ENCODE measurements at places on chromosomes 12 and 14.

DNA sequence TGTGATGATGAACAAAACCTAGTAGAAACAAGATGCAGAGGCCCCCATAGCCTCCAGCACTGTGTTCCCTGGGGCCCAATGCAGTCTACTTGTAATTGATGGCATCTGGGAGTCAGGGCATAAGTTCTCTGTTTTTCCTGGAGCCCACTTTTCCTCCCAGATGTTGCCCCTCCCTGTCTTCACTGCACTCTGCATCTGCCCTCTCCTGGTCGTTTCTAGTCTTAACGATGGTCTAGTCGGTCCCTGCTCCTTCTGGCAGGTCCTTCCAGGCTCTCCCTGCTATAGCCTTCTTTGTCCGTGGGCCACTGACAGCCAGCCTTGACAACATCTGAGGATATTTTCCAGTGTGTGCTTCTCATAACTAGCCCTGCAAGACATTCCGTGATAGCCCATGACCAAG is 208.3 kb downstream of the GXYLT1 start:
- no peak for DNase-seq

DNA sequence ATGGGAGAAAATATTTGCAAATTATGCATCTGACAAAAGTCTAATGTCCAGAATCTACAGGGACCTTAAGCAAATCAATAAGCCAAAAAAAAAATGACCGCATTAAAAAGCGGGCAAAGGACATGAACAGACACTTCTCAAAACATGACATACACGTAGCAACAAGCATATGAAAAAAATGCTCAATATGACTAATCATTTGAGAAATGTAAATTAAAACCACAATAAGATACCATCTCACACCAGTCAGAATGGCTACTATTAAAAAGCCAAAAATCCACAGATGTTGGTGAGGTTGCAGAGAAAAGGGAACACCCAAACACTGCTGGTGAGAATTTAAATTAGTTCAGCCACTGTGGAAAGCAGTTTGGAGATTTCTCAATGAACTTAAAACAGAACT is 16.1 kb downstream of the PAWR start:
- DNase-seq: no peak

DNA sequence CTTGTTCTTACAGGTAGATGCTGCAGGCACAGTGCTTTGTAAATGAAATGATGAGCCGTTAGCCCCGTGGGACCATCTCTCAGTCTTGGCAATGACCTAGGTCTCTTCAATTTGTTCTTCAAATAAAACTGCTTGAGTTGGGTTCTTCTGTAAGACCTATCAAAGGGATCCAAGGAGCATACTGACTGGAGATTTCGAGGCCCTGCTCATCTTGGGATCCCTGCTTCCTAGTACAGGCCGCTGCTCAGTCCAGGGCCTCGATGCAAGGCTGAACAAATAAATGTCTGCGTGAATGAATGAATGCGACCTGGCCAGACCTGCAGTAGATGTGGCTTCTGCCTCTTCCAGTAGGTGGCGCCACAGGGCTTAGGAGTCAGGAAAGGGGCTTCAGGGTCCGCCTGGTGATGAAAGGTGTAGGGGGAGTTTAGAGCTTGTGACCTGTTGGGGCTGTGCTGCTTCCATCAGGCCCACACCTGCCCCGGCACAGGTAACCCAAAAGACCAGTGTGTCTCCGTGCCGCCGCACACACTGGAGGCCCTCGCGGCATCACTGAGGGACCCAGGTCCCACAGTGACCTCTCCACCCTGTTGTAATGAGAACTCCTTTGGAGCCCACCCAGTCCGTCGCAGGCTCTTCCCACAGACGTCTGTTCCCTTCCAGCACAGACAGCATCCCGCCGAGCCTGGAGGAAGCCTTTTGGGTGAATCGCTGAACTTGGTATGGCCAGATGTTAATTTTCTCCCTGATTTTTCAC is 4.4 kb downstream of the CACNA1C start:
- DNase-seq: no peak

DNA sequence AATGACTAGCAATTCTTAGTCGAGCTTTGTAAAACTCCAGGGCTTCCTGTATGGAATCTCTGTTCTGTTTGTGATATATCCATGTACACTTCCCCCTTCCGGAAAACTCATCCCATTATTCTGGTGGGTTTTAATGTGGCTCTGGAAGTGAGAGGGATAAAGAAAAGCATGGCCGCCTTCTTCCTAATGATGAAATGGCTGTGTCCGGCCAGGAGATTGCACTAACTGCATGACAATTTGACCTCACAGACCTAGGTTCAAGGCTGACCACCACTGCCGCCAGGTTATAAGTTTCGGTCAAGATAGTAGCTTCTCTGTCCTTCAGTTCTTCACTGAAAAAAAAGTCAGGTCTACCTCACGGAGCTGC is 41.0 kb upstream of the NPAS3 start:
- no peak for DNase-seq

- DNase-seq: no peak
These were observed 12.4 kb downstream of the TMEM120B start for GRCh38 chr12:121724925-121725324.

Measured in activated T-cell treated with anti-CD3 and anti-CD28 coated beads, Interleukin-2, amount 50 U/mL, for 1 hour (primary cell).